NCI-H1930 (cell line): ENCODE measurements at places on chromosomes 7 and 10.
A peak's percentile ranks its signal among the peaks of the same experiment; 100 is the strongest.

GRCh38 chr7:156662277-156662676 lies 21.7 kb downstream of the RNF32 start:
- DNase-seq, result no peak

DNA sequence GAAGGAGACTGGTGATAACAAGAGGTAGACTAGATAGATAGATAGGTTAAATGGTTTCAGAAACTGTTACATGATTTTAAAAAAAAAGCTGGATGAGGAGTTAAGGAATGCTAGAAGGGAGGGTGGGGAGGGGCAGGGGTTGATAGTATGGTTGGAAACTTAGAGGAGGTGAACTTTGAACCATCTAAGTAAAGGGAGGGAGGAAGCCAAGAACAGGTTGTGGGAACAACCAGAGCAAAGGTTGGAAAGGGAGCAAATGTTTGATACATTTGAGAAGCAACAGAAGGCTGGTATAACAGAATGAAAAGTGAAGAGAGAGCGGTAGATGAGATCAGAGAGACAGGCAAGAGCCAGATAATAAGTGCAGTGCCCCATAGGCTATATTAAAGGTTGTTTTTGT lies 224.8 kb downstream of the FOXP2 start:
- DNase-seq, result no peak

DNA sequence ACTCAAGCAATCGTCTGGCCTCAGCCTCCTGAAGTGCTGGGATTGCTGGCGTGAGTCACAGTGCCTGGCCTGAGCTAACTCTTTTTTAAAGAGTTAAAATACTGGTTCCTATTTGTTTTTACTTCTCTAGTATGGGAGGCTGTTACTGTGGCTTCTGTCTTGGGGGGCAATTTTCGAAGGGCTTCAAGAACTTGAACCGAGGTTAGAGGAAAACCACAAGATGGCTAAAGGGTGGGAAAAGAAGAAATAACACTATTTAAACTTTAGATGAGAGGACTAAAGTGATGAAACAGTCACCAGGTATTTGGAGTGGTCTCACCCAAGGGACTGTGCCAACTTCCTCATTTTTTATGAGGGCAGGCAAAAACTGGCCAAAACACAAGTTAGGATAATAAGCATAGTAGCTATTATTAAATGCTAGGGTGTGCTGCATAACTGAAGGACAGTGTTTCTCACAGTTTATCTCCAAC lies 17.8 kb downstream of the MET start:
- DNase-seq, result no peak

GRCh38 chr10:16756561-16757221 lies 60.5 kb downstream of the RSU1 start:
- DNase-seq, result no peak

DNA sequence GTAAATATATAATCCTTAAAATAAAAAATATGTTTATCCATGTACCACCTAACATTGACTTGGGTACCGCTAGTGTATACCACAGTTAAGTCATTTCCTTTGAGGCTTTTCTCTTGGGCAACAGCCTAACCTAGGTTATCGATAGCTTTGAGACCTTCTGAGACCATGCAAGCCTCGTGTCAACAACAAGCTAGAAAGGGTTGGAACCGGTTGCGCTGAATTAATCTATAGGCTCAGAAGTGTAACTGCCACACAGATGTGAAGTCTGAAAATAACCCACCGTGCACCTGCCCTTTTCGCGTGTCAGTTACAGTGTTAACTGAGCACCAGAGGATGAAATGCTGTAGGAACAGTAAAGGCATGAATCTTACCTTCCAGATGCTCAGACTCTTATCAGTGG lies 59.8 kb downstream of the ARID5B start:
- DNase-seq, result no peak

DNA sequence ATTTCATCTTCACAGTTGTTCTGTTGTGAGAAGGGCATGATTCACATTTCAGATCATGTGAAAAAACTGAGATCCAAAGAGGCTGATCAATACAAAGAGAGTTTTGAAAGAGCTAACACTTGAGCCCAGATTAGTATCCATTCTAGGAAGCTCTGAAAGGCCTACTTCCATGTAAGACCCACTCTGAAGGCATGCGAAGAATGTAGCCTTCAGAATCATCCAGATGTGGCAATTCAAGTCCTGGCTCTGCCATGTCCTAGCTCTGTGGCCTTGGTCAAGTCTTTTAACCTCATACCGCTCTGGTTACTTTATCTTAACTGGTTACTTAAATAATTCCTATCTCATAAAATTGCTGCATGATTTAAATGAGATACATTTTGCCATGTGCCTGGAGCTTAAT lies 111.1 kb downstream of the FZD1 start:
- no peak for DNase-seq

DNA sequence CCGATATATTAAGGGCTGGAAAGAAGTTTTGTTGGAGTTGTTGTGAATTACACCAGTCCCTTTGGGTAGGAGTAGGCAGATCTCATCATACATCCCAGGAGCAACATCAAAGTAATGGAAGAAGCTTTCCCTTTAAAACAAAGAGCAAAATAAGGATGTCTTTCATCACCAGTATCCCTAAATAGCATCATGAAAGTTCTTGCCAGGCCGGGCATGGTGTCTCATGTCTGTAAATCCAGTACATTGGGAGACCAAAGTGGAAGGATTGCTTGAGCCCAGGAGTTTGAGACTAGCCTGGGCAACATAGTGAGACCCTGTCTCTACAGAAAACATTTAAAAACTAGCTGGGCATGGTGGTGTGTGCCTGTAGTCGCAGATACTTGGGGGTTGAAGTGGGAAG lies 38.7 kb downstream of the LRRC20 start:
- DNase-seq, result no peak

- no peak for DNase-seq
Measured at GRCh38 chr10:27531336-27531847, 27.3 kb downstream of the RAB18 start.

- no peak for DNase-seq
Measured at GRCh38 chr10:8070440-8070839, 16.0 kb downstream of the GATA3 start.

DNA sequence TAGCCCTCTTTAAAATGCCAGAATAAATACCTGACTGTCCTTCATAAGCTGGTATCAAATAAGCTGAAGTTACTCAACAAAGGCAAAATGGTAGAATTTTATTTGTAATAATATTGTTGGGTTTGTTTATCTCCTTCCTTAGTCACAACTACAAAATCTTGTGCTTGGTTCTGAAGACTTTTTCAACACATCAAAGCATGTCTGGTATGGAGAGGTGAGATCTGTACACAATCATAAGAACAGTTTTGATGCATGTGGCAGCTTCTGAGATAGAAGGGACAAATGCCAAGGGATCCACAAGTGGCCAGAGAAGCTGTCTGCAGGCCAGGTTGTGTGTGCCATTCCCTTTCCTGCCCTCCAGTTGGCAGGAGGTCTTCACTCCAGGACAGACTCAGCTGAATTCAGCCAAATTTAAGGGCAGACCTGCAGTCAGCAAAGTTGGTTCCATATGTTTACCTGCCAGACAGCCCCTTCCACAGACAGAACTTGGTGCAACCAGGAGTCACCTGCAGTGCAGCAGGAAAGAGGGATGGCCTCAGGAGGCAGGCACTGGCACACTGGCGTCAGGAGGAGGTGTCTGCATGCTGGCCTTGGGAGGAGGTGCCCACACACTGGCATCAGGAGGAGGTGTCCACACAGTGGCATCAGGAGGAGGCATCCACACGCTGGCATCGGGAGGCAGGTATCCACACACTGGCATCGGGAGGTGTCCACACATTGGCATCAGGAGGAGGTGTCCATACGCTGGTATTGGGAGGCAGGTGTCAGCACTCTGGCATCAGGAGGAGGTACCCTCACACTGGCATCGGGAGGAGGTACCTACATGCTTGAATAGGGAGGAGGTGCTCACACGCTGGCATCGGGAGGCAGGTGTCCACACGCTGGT lies 93.1 kb upstream of the IKZF1 start:
- DNase-seq, result no peak

GRCh38 chr10:49285232-49285631 lies 13.7 kb upstream of the C10orf71 start:
- no peak for DNase-seq

GRCh38 chr7:46173476-46174195 lies 252.6 kb upstream of the IGFBP3 start:
- DNase-seq, result no peak

- DNase-seq, result no peak
Measured at GRCh38 chr7:154375956-154376355, 323.8 kb downstream of the DPP6 start.

- DNase-seq, result no peak
Measured at GRCh38 chr10:95440756-95441546, 120.2 kb downstream of the SORBS1 start.

DNA sequence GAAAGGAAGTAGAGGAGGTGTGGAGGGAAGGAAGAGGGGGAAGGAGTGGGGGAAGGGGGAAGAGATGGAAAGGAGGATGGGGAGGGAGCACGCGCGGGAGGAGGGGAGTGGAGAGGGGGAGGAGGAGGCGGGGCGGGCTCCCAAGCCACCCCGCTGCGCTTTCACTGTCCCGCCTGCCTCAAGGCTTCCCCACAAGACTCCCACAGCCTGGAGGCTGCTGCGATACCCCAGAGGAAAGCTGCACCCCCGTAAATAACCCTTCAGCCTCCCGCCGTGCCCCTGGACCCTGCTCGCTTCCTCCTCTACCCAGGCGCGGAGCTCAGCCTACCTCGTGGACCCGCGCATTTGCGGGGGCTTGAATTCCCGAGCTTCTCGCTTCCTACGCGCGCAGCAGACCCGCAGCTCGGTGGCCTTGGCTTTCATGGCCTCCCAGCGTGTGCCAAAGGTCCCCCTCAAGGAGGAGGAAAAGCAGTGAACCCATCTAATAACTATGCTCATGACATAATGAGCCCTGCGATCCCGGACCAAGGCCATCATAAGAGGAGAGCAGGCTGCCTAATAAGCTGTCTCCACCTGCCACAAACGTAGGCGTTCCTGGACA lies at the start of gene C10orf67:
TSS of gene C10orf67 (minus strand) at position 557 of the 601 bp plus-strand sequence. CDS start at position 534, 23 bp downstream.
- peak; percentile 42 for DNase-seq

- DNase-seq, result no peak
Measured at GRCh38 chr7:102047167-102047566, 229.7 kb downstream of the CUX1 start.

DNA sequence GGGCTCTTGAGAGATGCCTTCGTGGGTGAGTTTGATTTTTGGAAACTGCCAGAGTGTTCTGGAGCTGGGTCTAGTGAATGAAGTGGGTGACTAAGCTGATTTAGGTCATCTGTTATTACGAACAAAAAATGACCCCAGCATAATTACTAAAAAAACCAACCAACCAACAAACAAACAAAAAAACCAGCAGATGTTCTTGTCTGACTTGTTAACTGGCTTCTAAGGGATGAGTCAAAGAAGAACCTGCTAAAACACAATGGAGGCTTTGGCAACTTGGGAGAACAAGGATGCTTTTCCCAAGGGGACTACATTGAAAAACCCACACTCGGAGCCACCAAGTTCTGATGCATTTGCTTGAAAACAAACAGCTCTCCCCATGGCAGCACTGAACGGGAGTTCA lies 11.5 kb downstream of the TACR2 start:
- no peak for DNase-seq

DNA sequence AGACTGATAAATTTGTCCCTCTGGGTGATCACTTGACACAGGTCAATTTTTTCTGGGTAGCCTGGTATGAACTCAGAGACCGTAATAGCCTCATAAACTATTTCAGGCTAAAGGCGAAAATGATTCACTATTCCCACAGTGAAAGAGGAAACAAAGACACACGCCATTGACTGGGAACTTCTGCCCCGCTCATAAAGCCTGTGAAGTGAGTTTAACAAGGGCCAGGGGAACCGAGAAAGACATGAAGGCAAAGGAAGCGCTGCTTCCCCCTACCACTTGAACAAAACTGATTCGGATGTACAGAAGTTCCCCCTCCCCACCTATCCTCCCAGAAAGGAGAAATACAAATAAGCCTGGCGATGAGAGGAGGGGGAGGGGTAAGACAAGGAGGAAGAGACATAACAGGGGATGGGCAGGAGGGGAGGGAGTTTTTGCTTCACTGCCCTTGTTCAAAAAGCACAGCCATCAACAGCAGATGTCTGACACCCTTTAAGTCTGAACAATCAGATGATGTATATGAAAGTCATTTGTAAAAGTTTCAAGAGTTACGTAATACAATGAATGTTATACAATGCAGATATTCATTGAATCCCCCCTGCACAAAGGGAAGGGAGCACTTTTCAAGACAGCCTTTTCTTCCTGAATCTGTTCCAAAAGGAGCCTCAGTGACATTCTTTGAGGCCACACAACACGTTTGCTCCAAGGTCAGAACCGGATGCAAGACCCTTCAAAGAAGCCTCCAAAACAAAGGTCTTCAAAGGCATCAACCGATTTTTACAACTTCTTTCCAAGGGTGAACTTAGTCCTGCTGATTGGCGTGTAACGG lies 734 bp downstream of the ABCB4 start:
- no peak for DNase-seq

- no peak for DNase-seq
Measured at GRCh38 chr7:46459942-46460341, 538.9 kb upstream of the IGFBP3 start.

DNA sequence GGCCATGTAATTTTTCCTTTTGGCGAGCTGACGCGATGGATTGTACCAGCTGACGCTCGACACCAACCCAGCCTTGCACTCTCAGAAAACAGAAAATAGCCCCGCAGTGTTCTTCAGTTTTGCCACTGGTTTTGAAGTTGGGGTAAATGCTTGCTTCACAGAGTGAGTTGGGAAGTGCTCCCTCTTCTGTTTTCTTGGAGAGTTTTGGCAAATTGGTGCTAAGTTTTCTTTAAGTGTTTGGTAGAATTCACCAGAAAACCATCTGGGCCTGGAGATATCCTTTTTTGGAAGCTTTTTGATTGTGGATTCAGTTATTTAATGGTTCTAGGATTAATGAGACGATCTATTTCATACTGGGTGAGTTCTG lies 252.8 kb downstream of the ELFN1 start:
- no peak for DNase-seq

GRCh38 chr10:7258948-7259523 lies 151.8 kb downstream of the SFMBT2 start:
- DNase-seq, result no peak

DNA sequence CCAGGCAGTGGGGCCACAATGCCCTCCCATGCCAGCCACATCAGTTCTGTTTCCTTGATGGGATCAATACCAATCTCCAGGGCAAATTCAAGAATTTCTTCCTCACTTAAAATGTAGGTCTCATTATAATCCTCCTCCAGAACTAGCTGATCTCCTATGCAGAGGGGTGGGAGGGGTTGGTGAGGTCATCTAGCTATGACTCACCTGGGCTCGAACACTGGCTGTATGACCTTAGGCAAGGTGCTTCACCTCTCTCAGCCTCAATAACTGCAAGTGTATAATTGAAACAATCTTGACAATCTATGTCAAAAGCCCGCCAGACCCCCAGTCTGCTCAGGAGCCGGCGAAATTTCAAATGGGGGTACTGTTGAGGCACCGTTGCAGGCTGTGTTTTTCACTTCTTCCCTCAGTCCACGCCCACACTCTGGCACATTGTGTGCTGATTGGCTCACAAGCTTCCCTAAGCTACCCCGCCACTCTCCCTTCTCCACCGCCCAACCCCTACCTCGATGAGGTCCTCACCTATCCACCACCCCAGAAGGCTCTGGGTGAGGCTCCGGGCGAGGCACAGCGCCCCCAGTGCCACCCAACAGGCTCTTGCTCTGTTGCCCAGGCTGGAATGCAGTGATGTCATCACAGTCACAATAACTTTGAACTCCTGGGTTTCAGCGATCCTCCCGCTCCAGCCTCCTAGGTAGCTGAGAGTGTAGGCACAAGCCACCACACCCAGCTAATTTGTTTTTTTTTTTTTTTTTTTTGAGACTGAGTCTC lies 70.5 kb downstream of the ZNF22 start:
- DNase-seq, result no peak

GRCh38 chr10:21517134-21518031 lies 8.1 kb downstream of the SKIDA1 start:
- DNase-seq, result no peak

- no peak for DNase-seq
Measured at GRCh38 chr10:118463740-118464139, 121.6 kb upstream of the FAM204A start.
